ENCODE measurements at places on chromosomes 1 and 21. TPM values are rescaled to one million over a fixed set of nuclear protein-coding genes. Genes with fewer than 3 reads are reported as not detected.

Gene ABCG1
- total RNA-seq: 2.3 TPM

Gene HES4
- 4.3 TPM for total RNA-seq

Gene GBP7
- not detected for total RNA-seq

Gene KIF17
- total RNA-seq: 1.8 TPM

Gene RGL1
- total RNA-seq: 1.1 TPM

Gene MYOM3
- 0.07 TPM for total RNA-seq

Gene IL10RB
- total RNA-seq: 26.6 TPM

Gene KRTAP19-7
- total RNA-seq: not detected

Gene ESRRG
- 0.07 TPM for total RNA-seq

Gene PIGM
- total RNA-seq: 2.9 TPM

Gene DTL
- total RNA-seq: 28.3 TPM

Gene MROH7
- total RNA-seq: not detected

Gene DYNLT5
- total RNA-seq: not detected

Gene NTMT2
- total RNA-seq: not detected

Gene AVPR1B
- total RNA-seq: not detected

Gene TEDDM1
- total RNA-seq: not detected

Gene CFAP107
- not detected for total RNA-seq

Gene CTTNBP2NL
- total RNA-seq: 23.7 TPM

Gene BGLAP
- 0.14 TPM for total RNA-seq

Gene RGS8
- total RNA-seq: not detected

Gene VTCN1
- total RNA-seq: not detected

Gene SPAG17
- 0.10 TPM for total RNA-seq

Gene TAF1A
- 11.4 TPM for total RNA-seq

Gene EPHA8
- not detected for total RNA-seq

Gene AMY1C
- total RNA-seq: not detected

Gene RPE65
- total RNA-seq: not detected

Gene NR5A2
- not detected for total RNA-seq

Gene SEMA6C
- 0.99 TPM for total RNA-seq

Gene DHCR24
- 310 TPM for total RNA-seq

Gene CRP
- not detected for total RNA-seq

Gene FCRL5
- total RNA-seq: not detected

Gene PROK1
- total RNA-seq: not detected

Gene CLCNKA
- total RNA-seq: not detected

Gene FTCD
- not detected for total RNA-seq
